NCI-H2081 treated with DMSO at 0.1 percent for 48 hours (cell line): ENCODE measurements at places on chromosomes 1 and 21.

DNA sequence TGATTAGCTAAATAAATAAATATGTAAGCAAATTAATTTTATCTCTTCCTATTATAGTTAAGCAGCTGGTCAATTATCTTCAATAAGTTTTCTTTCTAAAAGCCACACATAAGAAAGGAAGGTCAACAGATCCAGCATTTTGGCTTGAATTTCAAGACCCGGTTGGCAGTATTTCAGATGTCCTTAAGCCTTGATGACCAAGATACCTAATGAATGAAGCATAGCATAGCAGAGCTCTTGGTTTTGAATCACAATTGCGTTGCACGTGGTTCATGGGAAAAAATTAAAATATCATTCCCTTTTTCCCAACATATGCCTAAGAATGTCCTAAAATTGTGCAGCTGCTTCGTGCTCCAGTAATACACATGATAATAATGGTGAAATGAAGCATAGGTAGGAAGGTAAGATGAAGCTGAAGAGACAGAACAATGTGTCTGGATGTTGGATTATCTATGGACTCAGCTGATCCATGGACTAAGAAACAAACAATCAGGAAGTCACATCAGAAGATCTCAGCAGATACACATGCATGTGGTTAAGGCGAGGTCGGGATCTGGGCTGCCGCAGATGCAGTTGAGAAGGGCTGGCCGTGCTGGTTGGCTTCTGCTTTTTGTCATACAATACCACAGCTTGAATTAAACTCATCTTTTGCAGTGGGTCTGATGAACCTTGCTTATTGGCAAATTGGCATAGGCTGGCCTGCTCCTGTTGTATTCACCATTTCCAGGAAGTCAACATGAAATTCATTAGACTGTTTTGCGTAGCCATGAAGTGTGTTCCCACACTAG lies 284.9 kb upstream of the RUNX1 start:
- no peak for DNase-seq

DNA sequence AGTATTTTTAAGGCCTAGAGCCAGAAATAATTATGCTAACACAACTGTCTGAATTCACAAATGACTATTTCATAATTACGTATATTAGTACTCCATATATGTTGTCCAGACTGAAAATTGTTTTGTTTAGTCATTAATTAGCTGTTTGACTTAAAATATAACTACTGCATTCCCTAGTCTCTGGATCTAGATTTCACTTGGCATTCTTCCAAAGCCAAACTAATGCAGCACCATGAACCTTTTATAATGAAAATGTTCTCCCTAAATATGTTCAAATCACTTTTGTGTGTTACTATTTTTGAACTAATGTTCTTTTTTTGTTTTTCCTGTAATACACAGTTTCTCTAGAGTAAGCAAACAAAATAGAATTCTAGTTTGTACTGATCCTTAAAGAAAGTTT lies 46.1 kb downstream of the CAMTA1 start:
- no peak for DNase-seq

- no peak for DNase-seq
Measured at GRCh38 chr1:1577367-1578011, 2.8 kb upstream of the SSU72 start.

DNA sequence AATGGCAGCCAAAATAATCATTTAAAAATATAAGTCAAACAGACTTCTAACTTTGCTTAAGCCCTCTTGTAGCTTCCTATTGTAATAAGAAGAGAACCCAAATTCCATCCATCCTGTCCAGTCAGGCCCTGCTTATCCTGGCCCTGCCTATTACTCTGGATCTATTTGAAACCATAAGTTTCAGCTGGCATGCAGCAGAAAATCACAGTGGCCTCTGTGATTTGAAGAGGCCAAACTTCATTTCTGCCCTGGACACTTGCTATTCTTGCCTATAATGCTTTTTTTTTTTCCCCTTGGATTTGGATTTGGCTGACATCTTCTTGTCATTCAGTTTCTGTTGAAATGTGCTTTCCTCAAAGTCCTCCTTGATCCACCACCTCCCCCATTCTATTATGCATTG lies 642.8 kb downstream of the USP25 start:
- DNase-seq = no peak
